ENCODE measurements at places on chromosomes 6 and 20.

DNA sequence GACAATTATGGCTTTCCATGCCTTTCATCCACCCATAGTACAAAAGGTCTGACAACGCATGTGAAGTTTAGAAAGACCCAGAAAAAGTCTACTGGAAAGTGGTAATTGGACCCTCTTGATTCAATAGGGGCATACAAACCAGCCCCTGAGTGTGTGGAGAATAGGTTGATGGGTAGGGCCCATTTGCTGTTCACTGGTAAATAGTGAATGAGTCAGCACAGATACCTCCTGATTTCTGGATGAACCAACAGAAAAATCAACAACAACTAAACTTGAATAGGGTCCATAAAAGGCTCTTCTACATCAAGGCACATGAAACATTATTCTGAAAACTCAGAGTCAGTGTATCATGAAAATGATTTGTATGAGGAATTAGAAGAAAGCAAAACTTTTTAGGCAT, 235.4 kb upstream of the SLC35B3 start:
- DNase-seq: no peak

- DNase-seq: no peak
Measured at GRCh38 chr20:12028771-12029170, 111.1 kb downstream of the BTBD3 start.

- DNase-seq: no peak
Measured at GRCh38 chr6:51569594-51569993, 517.8 kb downstream of the PKHD1 start.

DNA sequence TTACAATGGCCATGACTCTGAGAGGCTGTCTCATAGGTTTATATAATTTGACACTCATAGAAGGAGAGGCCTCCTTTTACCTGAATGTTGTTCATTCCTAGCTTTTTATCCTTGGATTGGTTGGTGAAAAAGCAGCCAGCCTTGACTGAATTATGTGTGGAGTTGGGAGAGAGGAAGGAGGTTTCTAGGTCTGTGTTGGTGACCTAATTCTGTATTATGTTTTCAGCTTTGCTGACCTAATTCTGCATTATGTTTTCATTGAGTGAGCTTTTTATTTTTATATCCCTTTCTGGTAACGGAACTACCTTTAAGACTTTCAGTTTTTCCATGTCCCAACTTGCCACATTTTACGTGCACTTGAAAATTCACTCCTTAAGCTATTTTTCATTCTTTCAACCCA, 59.1 kb upstream of the RNF144B start:
- DNase-seq: no peak

GRCh38 chr6:128275030-128275429, 245.4 kb downstream of the PTPRK start:
- DNase-seq: no peak

- peak; percentile 54 for DNase-seq
Measured at GRCh38 chr6:165729307-165729936, 66.4 kb upstream of the PDE10A start.

DNA sequence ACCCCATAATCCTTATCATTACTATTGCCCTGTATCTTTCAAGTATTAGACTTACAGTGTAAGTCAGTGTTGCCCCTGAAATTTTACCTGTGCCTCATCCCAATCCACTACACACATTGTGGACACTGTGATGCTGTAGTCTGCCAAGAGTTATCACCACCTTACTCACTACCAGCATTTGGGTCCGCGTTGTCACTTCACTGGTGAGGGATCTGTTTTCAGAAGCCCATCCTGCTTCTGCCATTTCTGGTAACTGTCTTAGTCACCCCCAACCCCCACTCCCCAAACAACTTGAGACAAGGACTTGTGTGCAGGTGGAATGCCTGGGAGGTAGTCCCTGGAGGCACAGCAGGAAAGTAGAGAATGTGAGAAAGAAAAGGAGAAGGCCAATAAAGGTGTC, 6.0 kb upstream of the RAB44 start:
- no peak for DNase-seq

DNA sequence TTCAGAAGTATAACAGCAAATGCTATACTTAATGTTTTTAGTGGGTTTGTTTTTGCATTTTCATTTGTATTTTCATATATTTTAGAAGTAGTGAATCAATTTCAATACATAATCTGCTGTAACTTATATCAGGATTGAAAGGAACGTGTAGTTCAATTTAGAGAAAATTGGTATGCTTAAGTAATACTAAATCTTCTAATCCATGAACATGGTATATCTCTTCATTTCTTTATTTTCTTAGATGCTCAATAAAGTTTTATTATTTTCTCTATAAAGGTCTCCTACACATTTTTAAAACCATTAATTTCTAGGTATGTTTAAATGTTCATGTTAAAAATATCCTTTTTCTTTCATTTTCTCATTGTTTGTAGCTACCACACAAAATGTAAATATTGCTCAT, 85.1 kb downstream of the STMND1 start:
- DNase-seq: no peak

DNA sequence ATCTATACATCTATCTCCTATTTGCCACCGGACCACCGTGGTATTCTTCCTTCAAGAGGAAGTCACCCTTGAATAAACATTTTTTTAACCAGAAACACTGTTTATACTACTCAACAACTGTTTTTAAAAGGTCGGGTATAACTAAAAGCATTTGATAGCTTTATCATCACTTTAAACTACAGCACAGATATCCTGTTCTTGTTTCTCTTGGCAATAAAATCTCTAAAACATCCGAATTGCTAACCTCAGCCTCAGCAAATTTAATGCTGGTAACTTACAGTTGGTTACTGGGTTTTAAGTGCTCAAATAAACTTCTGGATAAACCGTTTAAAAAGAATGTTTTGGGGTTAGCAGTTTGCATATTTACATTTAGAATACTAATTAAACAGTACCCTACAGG, 20.4 kb downstream of the ZUP1 start:
- no peak for DNase-seq

DNA sequence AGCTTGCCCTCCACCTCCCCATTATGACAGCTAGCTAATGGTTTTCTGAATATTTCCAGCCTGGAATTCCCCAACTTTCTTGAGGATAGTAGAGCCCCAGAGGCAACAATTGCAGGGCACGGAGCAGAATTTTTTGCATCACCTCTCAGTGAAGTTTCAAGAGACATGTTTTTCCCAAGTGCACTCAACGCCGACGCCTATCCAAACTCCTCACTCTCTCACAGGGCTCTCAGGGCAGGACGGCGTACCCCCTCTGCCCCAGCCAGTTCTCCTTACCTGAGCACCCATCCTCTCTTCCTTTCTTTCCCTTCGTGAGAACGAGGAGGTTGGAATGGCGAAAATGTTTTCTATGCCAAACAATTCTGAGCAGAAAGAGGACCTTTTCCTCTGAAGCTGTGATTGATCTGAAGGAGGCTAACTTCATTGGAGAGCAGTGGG, 83.1 kb upstream of the FOXQ1 start:
- DNase-seq: no peak

DNA sequence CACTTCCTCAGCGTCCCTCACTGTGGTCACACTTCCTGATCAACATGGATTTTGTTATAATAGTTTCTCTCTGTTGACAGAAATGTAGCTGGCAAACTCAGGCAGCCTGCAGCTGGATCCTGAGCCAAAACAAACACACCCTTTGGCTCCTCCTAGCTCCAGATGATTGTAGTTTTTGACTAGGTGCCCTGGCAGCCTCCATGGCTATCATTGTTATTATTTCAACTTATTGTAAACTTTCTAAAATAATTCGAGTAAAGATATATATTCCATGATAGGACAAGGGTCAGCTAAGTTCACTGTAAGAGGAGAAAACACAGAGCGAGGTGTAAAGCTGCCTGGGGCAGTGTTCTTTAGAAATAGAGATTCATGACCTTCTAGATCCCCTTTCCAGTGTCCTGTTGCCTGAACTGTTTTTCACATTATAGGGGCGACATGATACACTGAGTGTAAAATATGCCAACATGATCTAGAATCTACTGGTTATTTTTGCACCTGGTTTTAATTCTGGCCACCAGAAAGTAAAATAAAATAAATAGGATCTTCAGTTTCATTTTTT, 98.2 kb upstream of the HDGFL1 start:
- DNase-seq: peak; percentile 63

DNA sequence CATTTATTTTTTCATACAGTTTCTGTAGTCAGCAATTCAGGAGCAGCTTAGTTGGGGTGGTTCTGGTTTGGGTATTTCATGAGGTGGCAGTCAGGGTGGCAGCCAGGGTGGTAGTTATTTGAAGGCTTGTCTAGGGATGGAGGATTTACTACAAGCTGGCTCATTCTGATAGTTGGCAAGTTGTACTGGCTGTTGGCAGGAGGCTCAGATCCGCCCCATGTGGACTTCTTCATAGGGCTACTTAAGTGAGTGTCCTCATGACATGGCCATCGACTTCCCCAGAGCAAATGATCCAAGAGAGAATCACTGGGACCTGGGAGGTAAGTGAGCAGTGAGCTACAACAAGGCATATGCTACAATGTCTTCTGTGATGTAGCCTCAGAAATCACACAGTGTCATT, 22.4 kb upstream of the CDKAL1 start:
- DNase-seq: no peak

GRCh38 chr20:9831032-9831431, 7.8 kb downstream of the PAK5 start:
- DNase-seq: no peak

GRCh38 chr6:1594445-1595200, 15.1 kb upstream of the FOXC1 start:
- no peak for DNase-seq

- no peak for DNase-seq
Measured at GRCh38 chr6:89842228-89842627, 12.5 kb downstream of the CASP8AP2 start.

GRCh38 chr6:41209547-41210320, 8.8 kb upstream of the TREML2 start:
- no peak for DNase-seq

GRCh38 chr6:40426346-40427066, 160.7 kb downstream of the LRFN2 start:
- DNase-seq: no peak

- DNase-seq: no peak
Measured at GRCh38 chr6:87251225-87251624, 71.2 kb upstream of the SMIM8 start.

DNA sequence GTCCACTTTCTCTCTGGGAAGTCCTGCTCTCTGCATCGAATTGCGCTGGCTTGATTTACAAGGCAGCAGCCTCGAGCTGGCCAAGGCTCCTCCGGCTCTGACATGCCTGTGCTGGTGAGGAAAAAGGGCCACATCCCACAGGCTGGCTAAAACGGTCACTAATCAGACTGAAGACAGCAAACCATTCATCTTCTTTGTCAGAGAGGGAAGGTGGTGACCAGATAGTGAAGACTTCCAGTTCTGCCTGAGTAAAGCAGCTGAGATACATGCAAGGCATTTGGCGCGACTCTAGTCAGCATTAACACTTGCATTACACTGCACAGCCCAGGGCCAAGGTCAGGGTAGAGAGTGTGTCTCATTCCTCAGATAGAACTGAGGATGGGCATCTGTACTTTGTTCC, 203.2 kb upstream of the MAP3K7 start:
- no peak for DNase-seq

GRCh38 chr20:47118206-47118605, 223.6 kb downstream of the EYA2 start:
- DNase-seq: no peak

DNA sequence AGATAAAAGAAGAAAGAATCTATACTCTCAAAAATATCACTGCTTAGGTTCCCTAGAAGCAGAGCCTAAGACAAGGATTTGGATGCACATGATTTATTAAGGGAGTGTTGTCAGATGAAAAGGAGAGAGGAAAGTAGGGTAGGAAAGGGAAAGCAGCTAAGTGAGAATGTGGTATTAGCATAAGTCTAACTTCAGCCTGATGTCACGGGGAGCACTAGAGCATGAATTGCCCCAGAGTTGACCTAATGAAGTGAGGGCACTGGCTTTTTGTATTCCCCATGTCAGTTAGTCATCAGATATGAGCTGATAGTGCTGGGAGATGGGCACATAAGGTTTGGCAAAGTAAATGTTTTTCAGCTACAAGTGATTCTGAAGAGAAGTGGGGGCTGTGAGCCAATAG, 129.0 kb upstream of the THEMIS start:
- no peak for DNase-seq

- no peak for DNase-seq
Measured at GRCh38 chr6:32829495-32829894, 9.0 kb downstream of the TAP2 start.
